BJ (cell line): ENCODE measurements at places on chromosomes 5 and 9.

- DNase-seq: no peak
Observed at GRCh38 chr9:98403715-98404114, 148.3 kb upstream of the TBC1D2 start.

GRCh38 chr9:31236344-31236743 lies 1148.1 kb upstream of the ACO1 start:
- no peak for DNase-seq

DNA sequence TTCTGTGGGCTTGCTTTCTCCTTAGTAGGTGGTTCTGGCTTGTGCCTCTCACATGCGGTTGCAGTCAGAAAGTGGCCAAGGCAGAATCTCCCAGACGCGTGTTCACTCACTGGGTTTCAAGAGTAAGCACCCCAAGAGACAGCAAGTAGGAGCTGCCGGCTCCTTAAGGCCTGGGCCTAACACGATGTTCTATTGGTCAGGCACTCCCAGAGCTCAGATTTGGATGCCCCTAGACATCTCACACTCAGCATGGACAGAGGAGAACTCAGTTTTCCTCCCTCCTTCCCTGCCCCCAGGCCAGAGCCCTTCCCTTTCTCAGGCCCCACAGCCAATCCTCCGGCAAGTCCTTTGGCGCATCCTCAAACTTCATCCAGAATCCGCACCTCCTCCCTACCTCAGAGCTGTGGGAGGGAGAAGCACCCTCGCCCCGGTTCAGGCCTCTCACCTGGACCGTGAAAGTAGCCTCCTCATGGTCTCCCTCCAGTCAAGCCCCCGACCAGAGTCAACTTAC lies 6.5 kb upstream of the CARD19 start:
- DNase-seq: no peak

DNA sequence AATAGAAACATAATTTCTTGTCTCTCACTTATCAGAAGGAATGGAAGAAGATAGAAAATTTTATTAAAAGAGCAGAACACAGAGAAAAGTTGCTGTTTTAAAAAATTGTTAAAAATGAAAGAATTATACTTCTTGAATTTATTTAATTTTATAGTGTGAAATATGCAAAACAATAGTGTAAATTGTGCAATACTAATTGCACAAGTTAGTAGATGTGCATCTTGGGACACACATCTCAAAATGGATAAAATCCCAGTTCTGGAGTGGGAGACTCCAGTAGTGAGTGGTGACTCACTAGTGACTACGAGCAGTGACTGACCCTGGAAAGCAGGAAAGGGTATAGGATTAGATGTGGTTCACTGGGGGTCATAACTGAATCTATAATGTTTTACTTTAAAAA lies 223.2 kb downstream of the MSX2 start:
- DNase-seq: no peak

GRCh38 chr9:89431930-89432725 lies 65.8 kb downstream of the SEMA4D start:
- no peak for DNase-seq

GRCh38 chr5:116281309-116281708 lies 196.5 kb downstream of the COMMD10 start:
- no peak for DNase-seq

- DNase-seq: no peak
Observed at GRCh38 chr5:69167493-69167855, 524 bp downstream of the CCNB1 start.

GRCh38 chr5:15070907-15071306 lies 199.3 kb upstream of the ANKH start:
- no peak for DNase-seq

DNA sequence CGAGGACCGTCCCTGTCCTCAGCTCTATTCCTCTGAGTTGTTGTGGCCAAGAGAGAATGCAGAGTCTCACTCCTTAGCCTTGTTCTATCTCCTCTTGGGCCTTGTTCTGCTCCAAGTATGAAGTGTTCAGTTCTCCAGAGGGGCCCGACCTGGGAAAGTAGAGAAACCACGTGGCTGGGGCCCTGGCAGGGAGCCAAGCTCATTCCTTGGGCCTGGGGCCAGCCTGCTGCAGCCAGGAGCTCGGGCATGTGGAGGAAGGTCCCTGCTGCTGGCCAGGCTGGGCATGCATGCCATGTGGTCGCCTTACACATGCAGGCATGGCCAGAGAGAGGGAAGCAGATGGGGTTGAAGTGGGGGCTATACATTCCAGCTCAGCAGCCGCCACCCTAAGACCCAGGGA lies 60.7 kb downstream of the COL27A1 start:
- no peak for DNase-seq

DNA sequence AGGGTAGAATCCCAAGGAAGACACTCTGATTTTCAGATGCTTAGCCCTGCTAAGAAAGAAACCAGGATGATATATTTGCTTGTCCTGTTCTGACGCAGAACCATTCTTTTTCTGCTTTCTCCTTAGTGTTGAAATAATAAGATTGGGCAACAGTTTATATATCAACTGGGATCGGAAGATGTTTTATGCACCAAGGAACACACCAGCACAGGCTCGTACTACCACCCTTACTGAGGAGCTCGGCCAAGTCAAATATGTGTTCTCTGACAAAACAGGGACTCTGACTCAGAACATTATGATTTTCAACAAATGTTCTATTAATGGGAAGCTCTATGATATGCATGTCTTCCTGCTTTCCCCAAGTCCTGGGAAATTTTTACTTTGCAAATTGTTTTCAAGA lies 19.0 kb upstream of the RUSC2 start:
- DNase-seq: no peak

DNA sequence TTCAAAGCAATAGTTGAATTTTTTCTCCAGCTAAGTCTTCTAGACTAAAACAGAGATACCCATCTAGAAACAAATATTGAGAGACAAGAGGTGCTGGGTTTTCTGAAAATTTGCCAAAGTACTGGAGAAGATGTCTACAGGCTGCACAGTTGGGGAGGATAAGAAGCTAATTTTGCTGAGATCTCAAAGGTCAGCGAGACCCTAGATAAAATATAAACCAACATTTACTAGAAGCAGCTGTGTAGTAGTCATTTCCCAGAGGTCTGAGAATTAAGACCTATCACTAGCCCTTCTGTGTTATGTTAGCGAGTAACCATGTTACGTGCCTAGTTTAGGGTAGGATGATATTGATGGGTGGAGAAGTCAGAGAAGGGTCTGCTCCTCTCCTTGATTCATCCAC lies 208.5 kb upstream of the TNC start:
- no peak for DNase-seq

GRCh38 chr5:116989995-116990394 lies 415.4 kb upstream of the SEMA6A start:
- DNase-seq: no peak

GRCh38 chr9:129480745-129481144 lies 140.2 kb downstream of the C9orf50 start:
- DNase-seq: no peak

DNA sequence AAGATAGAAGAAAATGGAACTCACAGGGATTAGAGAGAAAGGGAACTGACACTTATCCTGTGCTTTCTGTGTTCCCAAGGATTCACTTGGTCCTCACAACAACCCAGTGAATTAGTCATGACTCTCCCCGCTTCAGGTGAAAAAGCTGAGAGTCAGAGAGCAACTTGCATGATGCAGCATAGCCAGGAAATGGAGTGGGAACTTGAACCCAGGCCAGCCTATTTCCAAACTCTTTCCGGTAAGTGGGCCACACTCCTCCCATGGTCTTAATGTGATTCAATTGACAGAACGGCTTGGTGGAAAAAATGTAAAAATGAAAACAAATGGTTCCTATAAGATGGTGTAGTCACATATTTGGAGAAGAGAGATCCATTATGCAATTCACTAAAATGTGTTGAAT lies 45.9 kb upstream of the CEMIP2 start:
- DNase-seq: no peak

- no peak for DNase-seq
Observed at GRCh38 chr5:5332287-5332686, 90.2 kb upstream of the ICE1 start.

GRCh38 chr5:52015760-52016159 lies 632.5 kb downstream of the ISL1 start:
- DNase-seq: no peak

GRCh38 chr5:135944967-135945560 lies 9.7 kb downstream of the LECT2 start:
- peak; percentile 23 for DNase-seq

DNA sequence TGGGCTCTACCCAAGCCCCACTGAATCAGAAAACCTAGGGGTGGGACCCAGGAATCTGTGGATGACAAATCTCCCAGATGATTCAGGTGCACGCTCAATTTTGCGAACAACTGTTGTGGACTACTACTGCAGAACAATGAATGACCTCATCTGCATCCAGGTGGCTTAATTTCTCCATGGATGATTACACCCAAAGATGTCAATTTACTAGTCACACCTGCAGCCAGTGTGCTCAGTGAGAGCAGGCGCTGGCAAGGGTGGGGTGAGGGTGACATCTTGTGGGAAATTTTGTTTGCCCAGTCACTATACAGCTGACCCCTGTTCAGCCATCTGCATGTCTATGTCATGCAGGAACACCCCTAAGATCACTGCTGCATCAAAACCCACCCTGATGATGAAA lies 118.2 kb downstream of the ENTREP1 start:
- DNase-seq: no peak

DNA sequence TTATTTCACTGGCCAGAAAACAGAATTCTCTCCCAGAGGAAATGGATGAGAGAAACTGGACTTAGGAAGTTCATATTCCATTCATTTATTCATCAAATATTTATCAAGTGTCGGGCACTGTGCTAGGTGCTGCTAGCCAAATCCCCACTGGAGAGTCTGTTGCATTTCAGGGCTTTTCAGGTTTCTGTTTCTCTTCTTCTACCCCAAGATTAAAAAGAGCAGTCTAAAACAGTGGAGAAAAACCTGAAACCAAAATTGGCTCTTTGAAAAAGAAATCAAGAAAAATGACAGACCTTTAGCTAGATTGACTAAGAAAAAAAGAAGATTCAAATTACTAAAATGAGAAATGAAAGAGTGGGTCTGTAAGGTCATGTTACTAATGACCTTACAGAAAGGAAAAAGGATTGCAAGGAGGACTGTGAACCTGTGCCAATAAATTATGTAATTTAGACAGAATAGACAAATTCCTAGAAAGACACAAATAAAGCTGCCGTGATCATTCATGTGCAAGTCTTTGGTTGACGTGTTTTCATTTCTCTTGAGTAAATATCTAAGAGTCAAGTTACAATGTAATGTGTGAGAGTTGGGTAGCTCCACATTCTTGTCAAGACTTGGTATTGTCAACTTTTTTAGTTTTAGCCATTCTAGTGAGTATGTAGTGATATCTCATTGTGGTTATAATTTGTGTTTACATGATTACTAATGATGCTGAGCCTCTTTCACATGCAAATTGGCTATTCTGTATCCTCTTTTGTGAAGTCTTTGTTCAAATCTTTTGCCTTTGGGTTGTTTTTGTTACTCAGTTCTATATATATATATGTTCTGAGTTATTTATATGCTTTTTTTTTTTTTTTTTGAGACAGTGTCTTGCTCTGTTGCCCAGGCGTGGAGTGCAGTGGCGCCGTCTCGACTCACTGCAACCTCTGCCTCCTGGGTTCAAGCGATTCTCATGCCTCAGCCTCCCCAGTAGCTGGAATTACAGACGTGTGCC lies 23.7 kb downstream of the SNX30 start:
- no peak for DNase-seq

- DNase-seq: peak; percentile 68
Observed at GRCh38 chr9:115590011-115590410, 472.1 kb upstream of the TNC start.

GRCh38 chr5:177178733-177179304 lies 45.2 kb downstream of the NSD1 start:
- no peak for DNase-seq

- no peak for DNase-seq
Observed at GRCh38 chr5:68657055-68657961, 436.5 kb upstream of the SLC30A5 start.

DNA sequence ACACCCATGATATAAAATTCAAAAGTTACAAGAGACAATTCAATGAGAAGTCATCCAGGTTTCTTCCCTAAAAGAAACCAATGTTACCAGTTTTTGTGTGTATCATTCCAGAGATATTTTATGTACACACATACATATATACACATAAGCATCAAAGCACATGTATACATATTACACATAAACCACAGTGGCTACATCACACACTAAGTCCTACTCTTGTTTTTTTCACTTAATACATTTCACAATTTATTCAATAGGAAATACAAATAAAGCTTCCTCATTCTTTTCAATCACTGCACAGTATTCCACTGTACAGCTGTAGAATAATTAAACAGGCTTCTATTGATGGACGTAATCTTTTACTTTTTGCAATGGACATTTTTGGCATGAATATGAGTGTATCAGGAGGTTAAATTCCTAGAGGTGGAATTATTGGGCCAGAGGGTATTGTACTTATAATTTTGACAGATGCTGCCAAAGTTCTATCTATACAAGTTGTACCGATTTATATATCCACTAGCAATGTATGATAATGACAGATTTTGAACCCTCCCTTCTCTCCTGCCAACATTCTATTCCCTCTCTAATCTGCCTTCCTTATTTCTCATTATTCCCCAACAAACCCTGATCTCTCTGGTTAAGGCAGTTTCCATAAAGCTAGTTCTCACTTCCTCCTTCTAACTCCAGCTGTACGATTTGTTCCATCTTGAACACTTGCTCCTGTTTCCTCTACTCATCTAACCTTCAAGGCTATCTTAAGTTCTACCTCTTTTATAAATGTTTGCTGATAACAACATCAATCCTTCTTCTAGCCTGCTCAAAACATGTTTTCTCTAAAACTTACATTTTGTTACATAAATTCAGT lies 35.2 kb downstream of the MRPS27 start:
- DNase-seq: no peak

- DNase-seq: no peak
Observed at GRCh38 chr5:179413711-179414458, 68.6 kb upstream of the ADAMTS2 start.

GRCh38 chr9:78031444-78031892 lies at the start of gene GNAQ:
Gene GNAQ, minus strand, starts transcription at chr9:78031811. Its CDS starts 576 bp downstream, at chr9:78031235.
- DNase-seq: no peak

DNA sequence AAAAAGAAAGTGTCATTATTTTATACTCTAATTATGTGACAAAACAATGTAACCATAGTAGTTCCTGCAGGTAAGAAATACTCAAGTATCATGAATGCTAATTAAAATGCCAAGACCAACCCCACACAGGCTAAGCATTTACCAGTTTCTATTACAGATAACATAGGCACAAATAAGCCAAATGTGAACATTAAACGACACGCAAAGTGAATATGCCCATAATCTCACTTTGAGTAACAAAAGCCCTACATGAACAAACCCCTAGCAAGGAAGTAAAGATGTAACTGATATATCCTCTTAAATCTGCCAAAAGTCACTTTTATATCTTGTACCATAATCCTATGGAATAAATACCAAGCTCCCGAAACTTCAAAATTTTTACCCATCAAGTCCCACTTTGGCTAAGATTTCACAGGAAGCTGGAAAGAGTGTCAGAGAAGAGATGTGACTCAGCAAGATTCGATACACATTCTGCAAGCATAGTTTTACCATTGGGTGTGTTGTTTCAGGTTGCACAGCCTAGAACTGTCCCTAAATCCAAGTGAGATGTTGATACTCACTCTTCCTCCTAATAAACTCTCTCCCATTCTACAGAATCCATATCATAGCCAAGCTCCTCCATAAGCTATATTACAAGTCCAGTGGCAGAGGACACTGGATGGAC lies 28.8 kb downstream of the TRPM6 start:
- DNase-seq: no peak

GRCh38 chr5:59496524-59497134 lies 396.9 kb downstream of the PDE4D start:
- no peak for DNase-seq
